ENCODE measurements at places on chromosomes 6 and 20. TPM values are rescaled to one million over a fixed set of nuclear protein-coding genes. Genes with fewer than 3 reads are reported as not detected.

The NNAT gene
- 0.20 TPM for total RNA-seq

The ASIP gene
- total RNA-seq: not detected

The DZANK1 gene
- total RNA-seq: 1.0 TPM

The TULP1 gene
- not detected for total RNA-seq

The FOXO3 gene
- 15.1 TPM for total RNA-seq

The SLC16A10 gene
- 3.4 TPM for total RNA-seq

The CSNK2B gene
- 195 TPM for total RNA-seq

The SPTLC3 gene
- total RNA-seq: 0.05 TPM

The SLC17A9 gene
- 18.2 TPM for total RNA-seq

The HUS1B gene
- total RNA-seq: 1.7 TPM

The RCAN2 gene
- total RNA-seq: 0.10 TPM

The FAM209B gene
- total RNA-seq: 1.3 TPM

The SPATA25 gene
- 0.96 TPM for total RNA-seq

The MICA gene
- 10.4 TPM for total RNA-seq

The SAPCD1 gene
- total RNA-seq: 12.0 TPM

The SMLR1 gene
- not detected for total RNA-seq

The NEDD9 gene
- total RNA-seq: 52.9 TPM

The RAET1L gene
- total RNA-seq: not detected

The SAMD3 gene
- total RNA-seq: 62.3 TPM

The SIRPB1 gene
- 5.4 TPM for total RNA-seq

The GRM4 gene
- total RNA-seq: not detected

The TTI1 gene
- total RNA-seq: 24.8 TPM

The ZNF133 gene
- total RNA-seq: 10.3 TPM

The LGSN gene
- total RNA-seq: not detected
